Right lobe of liver (tissue), 6 donors: ENCODE measurements at places on chromosomes 13 and 19. TPM values are rescaled to one million over a fixed set of nuclear protein-coding genes. Genes with fewer than 3 reads are reported as not detected.

DNA sequence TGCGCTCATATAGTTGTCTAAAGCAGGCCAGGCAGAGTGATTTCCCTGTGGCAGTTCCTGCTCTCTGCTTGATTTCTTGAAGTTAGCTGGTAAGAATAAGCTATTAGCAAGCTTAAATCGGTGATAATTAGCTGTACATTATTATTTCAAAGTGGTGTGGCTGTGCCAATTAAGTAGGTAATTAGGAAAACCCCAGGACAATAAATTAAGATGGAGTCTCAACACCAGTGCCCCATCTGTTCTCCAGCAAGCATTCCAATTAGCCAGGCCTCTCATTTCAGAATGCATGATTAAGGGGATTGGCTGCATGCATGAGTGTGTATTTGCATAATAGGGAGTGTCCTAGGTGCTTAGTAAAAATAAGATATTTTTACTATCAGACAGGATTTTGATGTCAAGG is 342.3 kb downstream of the GPC5 start:
- DNase-seq: no peak

- no peak for DNase-seq
Measured at GRCh38 chr13:110407531-110407930, 100.4 kb downstream of the COL4A2 start.

DNA sequence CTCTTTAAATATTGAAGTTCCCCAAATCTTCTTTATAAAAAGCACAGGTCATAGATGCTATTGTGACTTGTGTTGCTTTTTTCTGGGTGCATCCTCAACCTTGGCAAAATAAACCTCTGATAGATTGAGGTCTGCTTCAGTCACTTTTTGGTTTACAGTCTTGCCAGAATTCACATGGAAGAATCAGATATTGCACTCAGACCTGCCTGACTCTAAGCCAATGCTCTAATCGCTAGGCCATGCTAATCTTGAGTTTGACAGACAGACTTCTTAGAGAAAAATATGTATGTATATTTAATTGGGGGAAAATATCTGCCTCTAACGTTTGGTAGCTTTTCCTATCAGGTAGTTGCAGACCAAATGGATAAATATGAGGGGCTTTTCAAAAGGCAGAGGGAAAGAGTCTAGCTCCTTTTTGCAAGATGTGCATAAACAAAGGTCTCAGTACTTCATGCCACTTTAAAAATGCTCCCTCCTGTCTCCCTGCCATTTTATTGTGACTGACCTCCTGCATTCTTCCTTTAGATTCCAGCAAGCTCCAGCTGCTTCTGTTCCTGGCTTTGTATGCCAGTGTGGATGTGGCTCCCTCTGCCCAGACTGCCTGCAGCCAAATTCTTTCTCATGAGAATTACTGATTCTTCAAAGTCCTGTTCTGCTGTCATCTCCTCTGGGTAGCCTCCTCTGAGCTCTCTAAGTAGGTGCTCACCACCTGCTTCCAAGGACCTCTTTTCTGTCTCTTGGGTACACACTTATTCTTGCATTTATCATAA is 42.4 kb upstream of the RFC3 start:
- no peak for DNase-seq

DNA sequence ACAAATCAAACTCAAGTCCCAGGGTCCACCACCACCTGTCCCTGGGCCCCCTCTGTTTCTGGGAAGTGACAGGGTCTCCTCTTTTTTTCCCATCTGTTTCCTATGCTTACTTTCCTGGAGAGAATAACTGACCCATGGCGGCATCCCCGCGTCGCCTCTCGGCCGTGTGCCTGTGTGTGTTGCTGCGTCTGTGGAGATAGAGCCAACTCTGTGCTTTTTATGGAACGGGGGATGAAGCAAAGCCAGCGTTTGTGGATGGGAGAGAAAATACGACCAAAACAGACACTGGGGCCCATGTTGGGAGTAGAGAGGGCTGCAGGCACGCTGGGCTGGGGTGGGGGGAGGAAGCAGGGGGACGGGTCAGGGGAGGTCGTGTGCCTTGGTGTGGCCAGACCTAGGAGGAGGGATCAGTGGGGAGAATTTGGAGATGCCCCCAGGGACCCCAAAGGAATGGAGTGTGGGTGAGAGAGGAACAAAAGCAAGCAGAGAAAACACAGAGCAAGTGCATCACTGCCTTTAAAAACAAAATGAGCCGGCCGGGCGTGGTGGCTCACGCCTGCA is 16.6 kb downstream of the PLK5 start:
- DNase-seq: no peak

GRCh38 chr13:75271846-75272245 is 210.1 kb downstream of the TBC1D4 start:
- DNase-seq: no peak

The KCTD15 gene
- total RNA-seq: 10.8 TPM
